ENCODE measurements at places on chromosomes 12 and 14.

DNA sequence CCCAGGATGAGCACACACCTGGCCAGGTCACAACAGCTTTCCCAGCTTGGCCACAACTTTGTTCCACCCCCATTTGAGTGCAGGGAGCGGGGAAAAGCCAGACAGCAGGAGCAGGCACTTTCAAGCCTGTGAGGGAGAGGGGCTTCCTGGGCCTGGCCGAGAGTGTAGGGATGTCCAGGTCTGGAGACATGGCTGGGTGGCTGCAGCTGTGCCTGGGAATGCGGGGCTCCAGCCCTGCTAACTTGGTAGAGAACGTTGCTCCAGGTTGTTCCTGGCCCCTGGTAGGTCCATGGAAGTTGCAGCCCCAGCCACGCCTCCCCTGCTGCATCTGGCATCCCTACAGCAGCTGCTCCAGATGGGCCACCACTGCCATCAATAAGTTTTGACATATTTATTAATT lies 738.5 kb downstream of the SLC6A15 start:
- no peak for DNase-seq

- DNase-seq: no peak
These were observed 14.3 kb downstream of the PPP2R5C start for GRCh38 chr14:101775826-101776225.

DNA sequence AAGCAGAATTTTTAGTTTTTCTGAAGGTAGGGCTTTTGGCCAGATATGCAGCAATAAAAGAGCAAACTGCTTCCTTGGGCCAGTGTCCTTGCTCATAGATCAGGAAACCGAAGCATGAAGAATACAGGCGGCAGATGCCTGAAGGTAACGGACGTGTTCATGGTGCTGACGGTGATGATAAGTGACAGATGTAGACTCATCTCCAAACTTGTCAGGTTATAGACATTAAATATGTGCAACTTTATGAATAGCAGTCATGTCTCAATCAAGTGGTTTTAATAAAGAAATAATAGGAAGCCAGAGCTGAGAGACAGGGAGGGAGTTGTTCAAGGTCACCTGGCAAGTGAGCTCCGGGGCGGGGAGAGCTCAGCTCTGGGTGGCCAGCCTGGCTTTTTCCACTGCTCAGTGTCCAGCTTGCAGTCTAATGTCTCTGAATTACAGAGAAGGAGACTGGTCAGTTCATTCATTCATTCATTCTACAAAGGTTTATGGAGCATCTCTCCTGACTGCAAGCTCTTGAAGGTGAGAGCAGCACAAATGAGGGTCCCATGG lies 1.0 kb downstream of the SERPINA5 start:
- DNase-seq: no peak

DNA sequence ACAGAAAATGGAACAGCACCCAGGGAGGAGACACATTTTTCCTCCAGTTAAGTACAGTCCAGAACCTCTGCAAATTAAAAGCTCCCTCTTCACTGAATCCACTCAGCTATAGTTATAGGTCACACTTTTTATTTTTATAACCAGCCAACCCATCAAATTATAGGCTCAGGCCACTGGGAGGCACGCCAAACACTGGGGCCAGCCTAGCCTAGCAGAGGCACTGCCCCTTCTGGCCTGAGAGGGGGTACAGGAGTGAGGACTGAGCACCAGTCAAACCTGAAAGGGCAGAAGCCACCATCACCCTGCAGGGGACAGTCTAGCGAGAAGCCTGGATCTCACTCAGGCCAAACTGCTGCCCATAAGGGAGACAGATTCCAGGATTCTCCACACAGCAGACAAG lies 19.3 kb downstream of the FMNL3 start:
- DNase-seq: no peak

Data from activated T-cell treated with anti-CD3 and anti-CD28 coated beads for 24 hours (primary cell).